WTC11 (cell line): ENCODE measurements at places on chromosomes 6 and 20. TPM values are rescaled to one million over a fixed set of nuclear protein-coding genes. Genes with fewer than 3 reads are reported as not detected.

- peak; percentile 49 for DNase-seq
Observed at GRCh38 chr20:19211661-19212468, 577 bp upstream of the SLC24A3 start.

DNA sequence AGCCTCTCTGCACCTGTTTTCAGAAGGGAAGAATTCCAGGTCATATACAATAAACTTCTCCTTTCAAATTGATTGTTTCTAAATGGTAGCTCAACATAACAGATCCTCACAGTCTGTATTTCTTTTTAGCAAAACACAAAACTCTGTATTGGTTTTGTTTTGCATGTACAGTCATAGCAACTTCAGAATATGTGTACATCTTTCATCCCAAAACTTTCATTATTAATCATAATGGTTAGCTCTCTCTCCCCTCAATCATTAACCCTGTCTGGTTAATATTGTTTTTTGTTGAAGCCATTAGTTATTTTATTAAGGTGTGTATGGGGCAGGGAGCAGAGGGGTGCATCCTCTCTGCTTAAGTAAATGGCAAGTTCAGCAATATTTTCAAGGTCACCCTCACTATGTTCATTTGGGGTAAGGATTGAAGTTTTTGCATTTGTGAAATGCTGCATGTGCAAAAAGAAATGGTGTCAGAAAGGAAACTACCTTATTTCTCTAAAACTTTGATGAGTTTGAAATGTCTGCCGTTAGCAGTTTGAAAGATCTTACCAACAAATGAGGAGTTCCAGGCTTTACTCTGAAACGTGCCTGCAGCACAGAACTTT is 136.8 kb upstream of the BTBD3 start:
- no peak for DNase-seq

GRCh38 chr6:26342106-26343004 is 22.6 kb upstream of the BTN3A2 start:
- peak; percentile 30 for DNase-seq

GRCh38 chr6:167933290-167933689 is 64.2 kb upstream of the KIF25 start:
- DNase-seq = no peak

GRCh38 chr6:52415917-52416628 is 4.1 kb upstream of the EFHC1 start:
- no peak for DNase-seq

The CDH4 gene
- 4.8 to 5.3 TPM (median 4.9 TPM) in 3 replicates for total RNA-seq

The NAA20 gene
- total RNA-seq = 28.9 to 34.0 TPM (median 30.6 TPM) in 3 replicates
